A549 treated with CORT108297 at 1 μM for 4 hours (cell line): ENCODE measurements at places on chromosomes 4 and X. TPM values are rescaled to one million over a fixed set of nuclear protein-coding genes. Genes with fewer than 3 reads are reported as not detected.

NXF2B gene
- not detected in 5 replicates for total RNA-seq

RHOXF1 gene
- 0.10 TPM in 1 of 5 replicates, not detected in the others for total RNA-seq

NEUROG2 gene
- not detected in 5 replicates for total RNA-seq

MAGEB2 gene
- total RNA-seq, result not detected in 5 replicates

HEPH gene
- not detected in 5 replicates for total RNA-seq

CTAG1A gene
- total RNA-seq, result not detected in 5 replicates

USP17L12 gene
- total RNA-seq, result not detected in 5 replicates

FGB gene
- total RNA-seq, result 11.4 to 17.7 TPM (median 12.9 TPM) in 5 replicates

APOO gene
- total RNA-seq, result 31.2 to 32.3 TPM (median 31.9 TPM) in 5 replicates

FABP2 gene
- total RNA-seq, result not detected in 5 replicates

SFRP2 gene
- not detected in 5 replicates for total RNA-seq

SYNPO2 gene
- total RNA-seq, result 1.1 to 1.8 TPM (median 1.5 TPM) in 5 replicates

HNRNPDL gene
- 201 to 352 TPM (median 245 TPM) in 5 replicates for total RNA-seq

TMPRSS11D gene
- not detected in 5 replicates for total RNA-seq

XK gene
- 0.32 to 0.47 TPM (median 0.36 TPM) in 5 replicates for total RNA-seq

ITGB1BP2 gene
- total RNA-seq, result 0.69 to 1.1 TPM (median 0.99 TPM) in 5 replicates

USP51 gene
- 0.34 to 0.57 TPM (median 0.48 TPM) in 5 replicates for total RNA-seq

FRMPD4 gene
- 0.02 to 0.07 TPM (median 0.03 TPM) in 5 replicates for total RNA-seq

TMPRSS11F gene
- total RNA-seq, result not detected in 5 replicates
